ENCODE measurements at places on chromosomes 7 and 10. TPM values are rescaled to one million over a fixed set of nuclear protein-coding genes. Genes with fewer than 3 reads are reported as not detected.

DNA sequence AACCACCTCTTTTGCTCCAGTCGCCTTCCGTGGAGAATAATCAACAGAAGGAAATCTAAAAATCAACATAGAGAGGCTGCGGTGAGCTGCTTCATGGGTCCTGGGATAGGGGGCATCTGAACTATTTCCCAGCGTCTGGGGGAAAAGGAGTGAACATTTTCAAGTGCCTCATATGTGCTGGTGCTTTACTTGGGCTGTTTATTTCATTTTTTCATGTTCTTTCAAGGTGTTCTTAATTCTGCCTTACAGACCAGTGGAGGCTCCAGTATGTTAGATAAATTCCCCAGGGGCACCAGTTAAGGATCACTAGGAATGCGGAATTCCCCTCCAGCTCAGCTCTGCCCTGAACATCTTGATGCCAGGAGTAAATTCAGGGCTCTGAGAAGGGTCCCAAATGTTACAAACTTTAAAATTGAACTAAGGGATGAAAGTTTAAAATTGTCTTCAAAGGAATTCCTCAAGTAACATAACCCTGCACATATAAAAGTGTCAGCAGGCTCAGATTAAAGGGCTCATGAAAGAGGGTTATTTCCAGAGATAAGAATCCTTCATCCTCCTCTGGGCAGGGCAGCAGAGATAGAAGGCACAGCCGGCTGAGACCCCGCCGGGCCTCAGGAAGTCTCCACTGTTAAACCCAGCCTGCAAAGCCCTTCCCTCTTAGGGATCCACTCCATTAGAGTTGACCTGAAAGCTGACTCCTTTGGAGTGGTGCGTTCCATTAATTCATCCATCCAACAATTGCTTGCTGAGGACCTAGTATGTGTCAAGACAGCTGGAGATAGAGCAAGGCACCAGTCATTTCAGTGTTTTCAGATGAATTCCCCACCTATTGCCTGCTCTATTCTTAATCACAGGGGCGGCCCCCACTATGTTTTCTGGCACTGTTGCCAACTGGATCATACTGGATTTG, 345.8 kb downstream of the KCNMA1 start:
- H3K27ac ChIP-seq, result no peak overlapping the region
- no peaks in the 10 kb centered on the region for H3K36me3 ChIP-seq
- no peak overlapping the region for H3K4me3 ChIP-seq

The OR2A42 gene
- not detected for total RNA-seq

The ASZ1 gene
- total RNA-seq, result not detected

DNA sequence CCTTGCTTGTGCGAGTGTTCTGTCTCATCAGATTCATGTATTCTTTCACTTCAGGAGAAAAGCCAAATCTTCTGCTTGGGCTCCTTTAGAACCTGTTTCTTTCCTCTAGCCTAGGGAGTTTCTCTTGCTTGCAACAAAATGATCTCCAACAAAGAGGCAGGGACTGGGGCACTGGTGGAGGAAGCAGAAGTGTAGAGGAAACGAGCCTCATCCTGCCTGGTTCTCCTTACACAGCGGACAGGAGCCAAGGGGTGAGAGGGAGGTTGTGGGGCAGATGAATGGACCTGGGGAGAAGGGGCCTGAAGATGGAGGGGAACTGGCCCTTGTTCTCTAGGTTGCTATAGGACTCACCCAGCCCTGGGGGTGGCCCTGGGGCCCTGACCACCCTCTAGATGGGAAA, 141.1 kb downstream of the PKD1L1 start:
- H3K4me1 ChIP-seq, result no peaks in the 10 kb centered on the region
- H3K27me3 ChIP-seq, result no peaks in the 10 kb centered on the region
- no peak overlapping the region for H3K27ac ChIP-seq

The GSDME gene
- total RNA-seq, result 3.7 TPM

The LRMDA gene
- total RNA-seq, result 1.6 TPM

Data from gastrocnemius medialis (tissue), 4 donors.